ENCODE measurements at places on chromosomes 4 and X.
A peak's percentile ranks its signal among the peaks of the same experiment; 100 is the strongest.

- no peak for DNase-seq
These were observed 183.6 kb downstream of the ENOX2 start for GRCh38 chrX:130719413-130719812.

DNA sequence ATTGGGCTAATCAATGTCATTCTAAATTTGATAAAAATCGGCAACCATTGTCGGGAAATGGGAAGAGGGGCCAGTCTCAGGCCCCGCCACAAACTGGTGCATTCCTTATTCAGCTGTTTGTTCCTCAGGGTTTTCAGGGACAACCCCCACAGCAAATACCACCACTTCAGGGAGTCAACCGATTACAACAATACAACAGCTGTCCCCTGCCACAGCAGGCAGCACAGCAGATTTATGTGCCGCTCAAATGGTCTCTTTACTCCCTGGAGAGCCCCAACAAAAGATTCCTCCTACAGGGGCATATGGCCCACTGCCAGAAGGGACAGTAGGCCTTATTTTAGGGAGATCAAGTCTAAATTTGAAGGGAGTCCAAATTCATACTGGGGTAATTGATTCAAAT is 61.8 kb downstream of the ZNF732 start:
- no peak for DNase-seq

GRCh38 chr4:138887341-138887740 is 128.2 kb upstream of the NOCT start:
- DNase-seq, result no peak

- DNase-seq, result no peak
These were observed 129.1 kb downstream of the SHROOM4 start for GRCh38 chrX:50684871-50685270.

DNA sequence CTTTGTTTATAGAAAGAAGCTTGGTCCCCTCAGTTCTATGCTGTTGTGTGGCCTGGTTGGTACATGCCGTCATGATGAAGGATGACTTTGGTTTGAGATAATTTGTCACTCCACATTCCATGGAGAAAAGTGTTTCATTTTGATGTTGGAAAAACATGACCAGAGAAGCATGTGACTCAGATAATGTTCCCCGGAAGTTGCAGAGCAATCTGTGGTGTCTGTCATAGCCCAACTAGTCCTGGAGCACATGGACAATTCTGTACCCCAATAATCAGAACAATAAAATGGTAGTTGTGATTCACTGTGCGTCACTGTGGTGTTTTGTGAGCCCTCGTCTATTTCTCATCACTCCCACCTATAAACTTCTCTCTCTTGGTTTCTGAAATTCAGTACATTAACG is 85.1 kb downstream of the PDK3 start:
- DNase-seq, result no peak

DNA sequence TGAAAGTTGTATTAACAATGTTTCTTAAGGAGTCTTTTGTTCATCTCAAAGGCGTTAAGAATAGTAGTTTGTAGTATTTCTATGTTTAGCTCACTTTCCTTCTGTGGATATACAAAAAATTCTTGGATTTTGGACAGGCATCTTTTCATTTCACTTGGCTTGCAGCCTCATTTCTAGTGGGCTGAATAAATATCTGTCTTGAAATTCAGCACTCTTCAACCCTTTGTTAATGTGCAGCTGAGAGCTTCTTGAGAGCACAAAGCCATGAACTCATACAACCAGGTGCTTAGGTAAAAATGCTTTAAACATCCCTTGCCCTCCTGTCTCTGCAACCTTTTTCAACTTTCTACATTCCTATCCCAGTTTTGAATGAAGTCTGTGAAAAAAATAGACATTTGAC is 1003.2 kb downstream of the C4orf33 start:
- DNase-seq, result no peak

DNA sequence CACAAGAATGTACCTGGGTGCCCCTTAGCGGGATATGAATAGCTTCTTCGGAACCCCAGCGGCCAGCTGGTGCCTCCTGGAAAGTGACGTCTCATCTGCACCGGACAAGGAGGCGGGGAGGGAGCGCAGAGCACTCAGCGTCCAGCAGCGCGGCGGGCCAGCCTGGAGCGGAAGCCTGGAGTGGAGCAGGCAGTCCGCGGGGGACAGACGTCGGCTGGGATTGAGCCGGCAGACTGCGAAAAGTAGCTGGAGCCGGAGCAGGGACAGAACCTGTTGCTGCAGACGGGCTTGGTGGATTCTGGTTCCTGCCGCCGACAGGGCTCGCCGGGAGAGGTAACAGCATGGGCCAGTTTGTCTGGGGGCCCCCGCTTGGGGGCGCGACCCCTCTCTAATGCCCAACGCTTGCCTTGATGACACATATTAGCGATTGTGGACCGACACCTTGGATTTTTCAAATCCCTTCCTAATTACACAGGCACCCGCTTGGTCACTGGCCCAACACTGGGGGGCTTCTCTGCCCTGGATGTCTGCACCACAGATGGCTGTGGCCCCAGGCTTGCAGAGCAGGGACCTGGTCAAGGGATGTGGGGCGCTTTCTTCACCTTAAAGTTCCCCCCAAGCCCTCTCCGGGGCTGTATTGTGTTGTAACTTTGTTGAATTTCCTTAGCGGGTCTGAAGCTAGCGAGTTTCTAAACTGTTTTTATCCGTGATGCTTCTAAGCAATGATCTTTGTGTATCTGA is at the start of gene NPFFR2:
TSS of gene NPFFR2 (plus strand) at position 133 of the 741 bp plus-strand sequence. CDS start 96,592 bp downstream, outside the sequence.
- peak; percentile 72 for DNase-seq

DNA sequence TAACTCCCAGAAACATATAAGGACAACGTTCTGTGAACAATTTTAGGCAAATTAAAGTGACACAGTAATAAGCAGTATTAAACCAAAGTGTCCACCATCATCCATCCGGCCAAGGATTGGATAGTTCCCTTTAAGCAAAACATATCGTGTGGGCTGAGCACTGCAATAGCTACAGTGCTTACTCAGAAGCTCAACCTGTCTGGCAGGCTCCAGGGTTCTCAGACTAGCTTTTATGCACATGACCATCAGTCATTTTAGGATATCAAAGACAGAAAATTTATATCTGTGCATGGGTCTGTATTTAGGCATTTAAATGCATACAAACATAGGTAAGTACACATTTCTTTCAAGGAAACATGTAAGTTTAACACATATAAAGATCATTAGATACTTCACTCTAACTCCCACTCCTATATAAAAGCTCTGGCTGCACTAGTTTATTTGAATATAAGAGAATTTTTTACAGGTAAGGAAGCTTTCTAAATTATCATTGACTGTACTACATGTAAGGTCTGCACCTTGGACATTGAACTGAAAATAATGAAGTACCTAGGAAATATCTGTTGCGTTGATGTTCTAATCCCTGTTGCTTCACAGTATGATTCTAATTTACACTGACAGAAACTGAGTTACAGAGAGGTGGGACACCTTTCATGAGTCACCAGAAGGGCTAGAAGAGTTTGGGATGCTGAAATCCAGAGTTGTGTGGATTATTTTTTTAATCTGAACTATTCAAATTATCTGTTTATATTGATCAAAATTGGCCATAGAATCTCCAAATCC is 67.6 kb downstream of the ELOVL6 start:
- no peak for DNase-seq

- no peak for DNase-seq
These were observed 137.4 kb upstream of the MAMLD1 start for GRCh38 chrX:150225756-150226155.

GRCh38 chrX:2685886-2686285 is 5.2 kb upstream of the CD99 start:
- DNase-seq, result no peak

All from ACHN (cell line).